ENCODE measurements at places on chromosomes 1 and 21. TPM values are rescaled to one million over a fixed set of nuclear protein-coding genes. Genes with fewer than 3 reads are reported as not detected.

PALMD gene
- 32.2 TPM for total RNA-seq

- DNase-seq, result no peak
These were observed 8.3 kb downstream of the GPR37L1 start for GRCh38 chr1:202130816-202131522.

DNA sequence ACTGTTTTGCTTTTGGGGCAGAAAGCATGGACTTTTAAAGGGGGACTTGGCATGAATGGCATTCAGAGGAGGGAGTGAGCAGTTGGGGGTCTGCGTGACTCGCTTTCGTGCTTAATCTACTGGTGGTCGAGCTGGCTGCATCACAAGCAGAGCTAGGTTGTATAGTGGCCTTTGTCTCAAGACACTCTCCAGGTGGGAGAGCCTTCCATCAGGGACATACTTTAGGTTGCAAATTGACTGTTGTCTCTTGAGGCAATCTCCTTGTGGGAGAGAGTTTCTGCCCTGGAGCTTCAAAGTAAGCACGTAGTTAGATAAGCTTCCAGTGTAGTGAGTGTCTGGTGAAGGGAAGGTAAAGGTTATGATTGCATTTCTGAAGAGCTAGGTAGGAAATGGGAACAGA lies 93.9 kb downstream of the C1orf21 start:
- DNase-seq, result no peak

DNA sequence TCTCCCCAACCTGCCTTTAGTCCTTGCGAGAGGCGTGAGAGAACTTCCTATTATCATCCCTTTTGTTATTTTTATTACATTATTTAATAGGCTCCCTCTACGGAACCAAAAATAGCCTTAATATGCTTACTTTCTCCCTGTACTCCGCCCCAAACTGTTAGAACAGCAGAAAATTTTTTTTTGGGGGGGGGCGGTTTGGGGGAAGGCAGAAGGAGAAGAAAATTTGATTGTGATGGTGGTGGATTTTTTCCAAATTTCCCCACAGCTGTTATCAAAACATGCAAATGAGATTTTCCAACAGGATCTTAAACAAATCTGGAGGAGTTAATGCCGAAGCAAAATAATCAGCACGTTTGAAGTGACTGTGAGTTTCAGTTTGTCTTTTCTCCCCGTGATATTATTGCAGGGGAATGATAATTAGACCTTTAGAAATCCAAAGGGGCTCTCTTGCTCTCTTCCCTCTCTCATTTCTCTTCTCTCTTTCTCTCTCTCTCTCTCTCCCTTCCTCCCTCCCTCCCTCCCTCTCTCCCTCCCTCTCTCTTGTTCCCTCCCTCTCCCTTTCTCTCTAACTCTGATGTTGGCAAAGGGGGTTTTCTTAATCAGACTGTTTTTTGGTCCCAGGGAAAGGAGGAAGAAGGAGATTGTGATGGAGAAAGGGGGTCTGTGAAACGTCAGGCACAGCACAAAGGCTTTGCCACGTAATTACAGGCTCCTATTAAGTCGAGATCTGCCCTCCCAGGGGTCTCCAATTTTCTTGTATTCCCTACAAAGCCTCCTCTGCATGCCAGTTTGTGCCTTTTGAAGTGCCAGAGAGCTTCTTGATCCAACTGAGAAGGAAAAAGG lies 1.1 kb upstream of the PRRX1 start:
- DNase-seq, result peak; percentile 27

- DNase-seq, result no peak
These were observed 38.8 kb downstream of the HMGB4 start for GRCh38 chr1:33902486-33903209.

- DNase-seq, result no peak
These were observed 41.3 kb upstream of the OSBPL9 start for GRCh38 chr1:51575406-51576084.

NCAM2 gene
- 9.0 TPM for total RNA-seq

PTPN7 gene
- 6.9 TPM for total RNA-seq

- DNase-seq, result no peak
These were observed 13.2 kb downstream of the RXFP4 start for GRCh38 chr1:155954645-155955044.

DNA sequence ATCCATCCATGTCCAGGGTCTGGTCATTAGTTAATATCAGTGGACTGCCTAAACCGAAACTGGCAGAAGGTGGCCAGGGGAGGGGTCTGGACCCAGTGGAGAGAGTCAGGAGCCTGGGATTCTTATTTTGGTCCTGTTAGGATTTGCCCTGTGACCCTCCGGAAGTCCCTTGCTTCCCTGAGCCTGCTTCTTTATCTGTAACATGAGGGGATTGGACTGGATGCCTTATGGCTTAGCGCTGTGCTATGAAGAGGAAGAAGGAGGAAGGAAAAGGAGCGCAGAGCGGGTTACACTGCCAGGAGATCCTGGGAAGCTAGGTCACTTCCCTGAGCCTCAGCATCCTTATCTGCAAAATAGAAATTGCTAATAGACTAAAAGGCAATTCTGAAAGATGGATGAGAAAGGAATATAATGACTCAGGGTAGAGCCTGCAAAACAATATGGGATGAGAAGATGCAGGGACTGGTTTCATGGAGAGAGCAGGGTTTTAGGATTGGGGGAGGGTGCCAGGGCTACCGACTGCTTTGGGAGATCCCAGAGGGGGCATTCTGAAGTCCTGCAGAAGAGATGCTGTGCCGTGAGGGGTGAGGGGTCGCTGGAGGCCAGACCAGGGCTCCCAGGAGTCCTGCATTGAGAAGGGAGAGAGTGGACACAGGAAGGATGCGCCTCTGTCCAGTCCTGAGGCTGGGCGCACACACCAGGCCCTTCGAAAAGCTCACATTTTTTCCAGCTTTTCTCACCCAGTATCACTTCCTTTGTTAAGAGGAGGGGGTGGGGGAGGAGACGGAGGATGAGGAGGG lies 460 bp upstream of the ADORA1 start:
- DNase-seq, result no peak

- DNase-seq, result peak; percentile 87
These were observed 67.6 kb downstream of the POFUT2 start for GRCh38 chr21:45220071-45220481.

DNA sequence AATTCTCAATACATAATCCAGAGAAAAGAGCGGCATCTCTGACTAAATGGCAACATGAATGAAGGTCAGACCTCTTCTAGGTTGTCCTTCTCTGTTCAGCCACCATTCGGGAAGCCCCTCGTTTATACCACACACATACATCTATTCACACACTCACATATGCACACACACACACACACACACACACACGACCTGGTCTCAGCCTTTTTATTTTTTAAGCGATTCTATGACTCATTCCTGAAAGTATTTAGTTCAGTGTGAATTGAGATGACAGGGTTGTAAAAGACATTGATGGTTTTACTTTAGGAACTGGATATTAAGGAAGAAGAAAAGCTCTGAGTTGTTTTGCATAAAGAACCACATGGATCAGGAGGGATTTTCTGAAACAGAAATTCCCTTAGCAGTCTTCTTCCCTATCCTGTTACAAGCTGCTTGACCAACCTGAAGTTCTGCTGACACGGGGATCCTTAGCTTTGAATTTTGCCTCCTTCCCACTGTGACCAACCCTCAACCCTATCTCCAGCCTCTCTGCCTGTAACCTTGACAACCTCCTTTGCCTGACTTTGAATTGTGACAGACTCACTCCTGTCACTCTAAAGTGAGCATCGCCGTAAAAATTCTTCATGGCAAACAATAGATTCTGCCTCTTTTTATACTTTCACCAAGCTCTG lies 383.1 kb upstream of the ESRRG start:
- DNase-seq, result no peak

- no peak for DNase-seq
These were observed at the start of gene KIAA0319L for GRCh38 chr1:35557118-35557610. Gene KIAA0319L, minus strand, starts transcription at chr1:35557403. Its CDS starts 2,912 bp downstream, at chr1:35554491.

DNA sequence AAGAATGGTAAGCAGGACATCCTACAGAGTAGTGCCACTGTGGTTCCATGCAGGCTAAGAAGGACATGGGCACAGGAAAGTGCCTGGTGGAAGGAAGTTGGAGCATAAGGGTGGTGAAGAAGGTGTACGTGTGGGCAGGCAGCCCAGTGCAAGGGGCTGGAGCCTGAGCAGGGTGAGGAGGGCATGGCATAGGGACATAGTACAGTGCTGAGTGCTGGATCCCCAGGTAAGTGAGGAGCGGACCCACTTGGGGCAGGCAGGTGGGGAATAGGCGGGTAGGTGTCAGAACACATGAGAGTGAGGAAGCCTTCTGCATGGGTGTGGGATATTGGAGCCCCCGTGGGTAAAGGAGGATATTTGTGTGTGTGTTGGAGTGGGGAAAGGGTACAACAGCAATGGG lies 15.7 kb upstream of the LRRC53 start:
- no peak for DNase-seq

DNA sequence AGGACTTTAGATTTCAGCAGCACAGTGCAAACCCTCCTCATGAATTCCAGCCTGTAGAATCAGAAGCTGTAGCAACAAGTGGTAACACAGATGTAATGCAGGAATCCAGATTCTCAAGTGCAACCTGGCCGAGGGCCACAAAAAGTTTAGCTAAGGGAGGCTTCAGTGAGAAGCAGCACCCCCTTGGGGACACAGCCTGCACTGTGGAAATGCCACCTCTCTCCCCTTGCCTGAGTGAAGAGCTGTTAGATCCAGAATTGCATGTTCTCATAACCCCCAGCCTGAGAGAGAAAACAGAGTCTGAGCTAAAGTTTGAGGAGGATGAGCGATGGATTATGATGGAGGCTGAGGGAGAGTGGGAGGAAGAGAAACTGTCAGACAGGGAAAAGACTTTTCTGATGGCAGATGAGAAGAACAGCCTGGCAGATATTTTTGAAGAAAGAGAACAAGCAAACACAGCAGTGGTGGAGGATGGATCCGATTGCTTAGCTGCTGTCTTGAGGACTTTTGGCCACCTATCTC lies 80.5 kb upstream of the BMP8A start:
- peak; percentile 90 for DNase-seq

DNA sequence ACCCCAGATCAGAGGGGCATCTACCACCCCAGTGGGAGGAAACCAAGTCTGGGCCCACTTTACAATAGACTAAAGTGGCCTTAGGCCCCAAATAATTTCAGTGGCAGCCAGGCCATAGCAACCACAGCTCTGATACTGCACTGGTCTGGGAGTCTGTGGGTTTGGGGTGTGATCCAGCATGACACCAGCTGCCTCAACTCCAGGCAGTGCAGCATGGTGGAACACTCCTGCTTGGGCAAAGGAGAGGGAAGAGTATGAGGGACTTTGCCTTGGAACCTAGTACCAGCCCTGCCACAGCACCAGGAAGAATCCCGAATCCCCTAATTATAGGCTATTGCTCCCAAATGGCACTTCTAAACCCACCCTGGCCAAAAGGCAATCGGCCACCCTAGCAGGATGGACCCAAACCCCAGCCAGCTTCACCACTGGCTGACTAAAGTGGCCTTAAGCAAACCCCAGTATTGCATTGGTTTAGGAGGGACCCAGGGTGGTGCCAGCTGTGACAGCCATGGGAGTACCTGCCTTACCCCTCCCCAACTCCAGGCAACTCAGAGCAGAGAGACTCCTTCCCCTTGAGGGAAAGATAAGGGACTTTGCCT lies 47.1 kb downstream of the PACC1 start:
- no peak for DNase-seq

RIMS3 gene
- 1.7 TPM for total RNA-seq

DNA sequence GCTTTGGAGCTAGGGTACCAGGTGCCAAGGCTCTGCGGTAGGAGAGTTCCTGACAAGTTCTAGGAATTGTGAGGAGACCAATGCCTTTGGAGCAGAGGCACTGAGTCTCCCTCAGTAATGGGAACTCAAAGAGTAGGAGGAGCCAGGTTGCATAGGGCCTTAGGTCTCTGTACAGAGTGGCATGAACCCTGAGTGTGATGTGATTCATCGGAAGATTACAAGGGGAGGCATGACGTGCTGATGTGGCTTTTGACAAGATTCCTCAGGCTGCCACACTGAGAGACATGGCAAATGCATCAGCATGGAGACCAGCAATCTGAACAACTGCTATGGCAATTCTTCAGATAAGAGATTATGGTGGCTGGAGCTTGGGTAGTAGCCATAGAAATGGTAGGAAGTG lies 94.6 kb upstream of the SLC44A3 start:
- no peak for DNase-seq

DNA sequence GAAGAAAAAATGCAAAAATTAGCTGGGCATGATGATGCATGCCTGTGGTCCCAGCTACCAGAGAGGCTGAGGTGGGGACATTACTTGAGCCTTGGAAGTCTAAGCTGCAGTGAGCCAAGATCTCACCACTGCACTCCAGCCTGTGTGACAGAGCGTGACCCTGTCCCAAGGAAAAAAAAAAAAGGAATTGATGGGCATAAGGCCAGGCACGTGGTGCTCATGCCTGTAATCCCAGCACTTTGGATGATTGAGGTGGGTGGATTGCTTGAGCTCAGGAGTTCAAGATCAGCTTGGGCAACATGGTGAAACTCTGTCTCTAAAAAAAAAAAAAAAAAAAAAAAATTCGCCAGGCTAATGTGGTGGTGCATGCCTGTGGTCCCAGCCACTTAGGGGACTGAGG lies 55.8 kb upstream of the ATP2B4 start:
- no peak for DNase-seq

FAM76A gene
- 19.4 TPM for total RNA-seq

GAS5 gene
- 306 TPM for total RNA-seq

MPZ gene
- total RNA-seq, result 3.6 TPM

DNA sequence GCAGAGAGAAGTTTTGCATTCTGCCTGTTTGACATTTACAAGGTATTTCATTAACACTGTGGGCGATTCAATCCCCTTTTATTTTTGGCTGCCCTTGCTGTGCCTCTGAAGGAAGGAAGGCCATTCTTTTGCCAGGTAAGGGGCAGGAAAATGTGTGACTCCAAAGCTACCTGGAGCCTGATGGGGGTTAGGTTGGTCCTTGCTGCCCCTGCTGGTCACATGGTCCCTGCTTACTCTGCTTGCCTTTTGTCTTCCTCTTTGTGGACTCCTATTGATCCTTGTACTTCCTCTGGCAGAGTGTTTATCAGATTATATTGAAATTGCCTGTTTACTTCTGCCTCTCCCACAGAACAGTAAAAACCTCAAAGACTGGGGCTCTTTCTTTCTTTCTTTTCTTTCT lies 65.7 kb downstream of the ST6GALNAC3 start:
- DNase-seq, result no peak

MTMR11 gene
- 10.1 TPM for total RNA-seq

AADACL4 gene
- total RNA-seq, result not detected

F3 gene
- 107 TPM for total RNA-seq

GRCh38 chr21:14273736-14274538 lies 58.0 kb downstream of the RBM11 start:
- peak; percentile 67 for DNase-seq

GRCh38 chr21:16007943-16008342 lies 278.2 kb downstream of the USP25 start:
- DNase-seq, result peak; percentile 54

Data from lung (tissue), 17 donors.